ENCODE measurements at places on chromosomes 1 and 21.

DNA sequence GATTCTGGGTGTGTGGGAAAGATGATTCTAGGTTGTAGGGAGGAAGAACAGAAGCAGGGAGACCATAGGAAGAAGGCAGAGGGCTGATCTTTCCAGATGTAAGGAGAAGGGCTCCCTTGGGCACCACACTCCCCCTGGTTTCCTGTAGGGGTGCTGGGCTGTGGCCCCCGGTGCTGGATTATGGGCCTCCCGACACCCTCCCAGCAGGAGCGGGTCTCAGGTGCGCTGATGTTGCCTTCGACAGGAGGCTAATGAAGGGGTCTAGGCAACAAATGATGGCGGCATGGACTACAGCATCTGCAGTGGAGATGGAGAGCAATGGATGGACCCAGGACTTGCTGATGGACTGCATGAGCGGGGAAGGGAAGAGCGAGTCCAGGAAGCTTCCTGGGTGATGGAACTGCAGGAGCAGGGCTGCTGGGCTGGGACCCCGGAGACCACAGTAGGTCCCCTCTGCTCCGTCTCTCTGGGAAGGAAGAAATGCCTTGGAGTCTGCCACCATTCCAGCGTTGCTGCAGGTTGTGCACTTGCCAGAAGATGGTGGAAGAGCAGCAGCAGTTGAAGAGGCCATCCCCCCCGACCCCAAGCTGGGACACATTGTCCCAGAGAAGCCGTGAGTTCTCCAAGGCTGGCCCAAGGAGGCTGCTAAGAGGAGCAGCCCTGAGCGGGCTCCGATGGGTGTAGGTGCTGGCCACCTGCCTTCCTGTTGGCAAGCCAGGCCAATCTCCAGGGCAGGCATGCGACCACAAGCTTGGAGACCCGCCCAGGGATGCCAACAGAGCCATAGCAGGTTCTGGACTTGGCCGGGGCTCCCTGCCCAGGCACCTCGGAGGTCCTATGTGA lies 95.4 kb upstream of the VAMP3 start:
- no peak overlapping the region for H3K27ac ChIP-seq
- no peak overlapping the region for H3K4me3 ChIP-seq
- no peaks in the 10 kb centered on the region for H3K36me3 ChIP-seq

- no peak overlapping the region for H3K4me3 ChIP-seq
- no peaks in the 10 kb centered on the region for H3K4me1 ChIP-seq
- peaks cover 4% of the 10 kb centered on the region for H3K27me3 ChIP-seq
- no peak for DNase-seq
Measured at GRCh38 chr1:107342768-107343167, 201.9 kb downstream of the NTNG1 start.

DNA sequence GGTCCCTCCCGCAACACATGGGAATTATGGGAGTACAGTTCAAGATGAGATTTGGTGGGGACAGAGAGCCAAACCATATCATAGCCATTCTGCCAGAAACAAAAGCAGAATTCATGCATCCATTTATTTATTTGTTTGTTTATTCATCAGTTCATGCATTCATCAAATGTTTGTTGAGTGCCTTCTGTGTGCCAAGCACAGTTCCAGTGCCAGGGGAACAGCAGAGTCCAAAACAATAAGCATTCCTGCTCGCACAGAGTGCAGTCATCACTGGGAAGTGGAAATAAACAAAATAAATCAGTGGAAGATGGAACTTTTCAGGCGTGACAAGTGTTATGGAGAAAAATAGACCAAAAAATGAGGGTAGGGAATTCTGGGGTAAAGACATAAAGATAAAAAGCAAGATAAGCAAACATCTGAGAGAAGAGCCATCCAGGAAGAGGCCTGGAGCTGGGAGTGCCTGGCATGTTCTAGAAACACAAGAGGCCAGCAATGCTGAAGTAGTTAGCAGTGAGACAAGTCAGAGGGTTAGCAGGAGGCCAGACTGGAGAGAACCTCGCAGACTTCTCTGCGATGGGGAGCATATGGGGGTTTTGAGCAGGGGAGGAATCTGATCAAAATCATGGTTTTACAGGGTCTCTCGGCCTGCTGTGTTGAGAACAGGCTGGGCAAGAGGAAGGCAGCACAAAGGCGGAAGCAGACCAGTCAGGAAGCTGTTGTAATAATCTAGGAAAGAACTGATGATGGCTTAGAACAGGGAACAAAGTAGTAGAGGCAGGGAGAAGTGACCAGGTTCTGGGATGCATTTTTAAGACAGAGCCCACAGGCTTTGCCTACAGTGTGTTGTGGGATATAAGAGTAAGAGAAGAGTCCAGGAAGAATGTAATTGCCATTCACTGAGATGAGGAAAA lies 113.2 kb downstream of the GLUL start:
- no peak overlapping the region for H3K4me3 ChIP-seq
- no peaks in the 10 kb centered on the region for H3K4me1 ChIP-seq
- no peak for DNase-seq
- no peak overlapping the region for H3K27ac ChIP-seq
- H3K36me3 ChIP-seq, result no peaks in the 10 kb centered on the region
- peaks cover 5% of the 10 kb centered on the region for H3K27me3 ChIP-seq

DNA sequence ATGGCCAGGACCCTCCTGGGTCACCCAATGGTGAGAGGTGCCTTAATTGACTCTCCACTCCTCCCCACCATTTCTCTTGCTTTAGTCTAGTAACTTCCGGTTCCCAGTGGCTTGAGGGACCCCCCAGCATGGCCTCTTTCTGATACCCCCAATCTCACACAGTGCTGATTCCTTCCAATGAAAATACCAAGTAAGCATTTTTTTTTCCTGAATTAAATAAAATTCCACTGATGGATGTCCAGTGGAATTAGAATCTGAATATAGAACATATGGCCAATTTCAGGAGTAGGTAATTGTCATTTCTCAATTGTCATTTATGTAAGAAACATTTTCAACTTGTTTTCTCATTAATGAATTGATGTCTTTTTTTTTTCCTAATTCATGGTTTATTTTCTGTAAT lies 9.5 kb downstream of the NOS1AP start:
- H3K27me3 ChIP-seq, result peaks cover 28% of the 10 kb centered on the region
- H3K4me3 ChIP-seq, result no peak overlapping the region
- H3K36me3 ChIP-seq, result no peaks in the 10 kb centered on the region
- no peak overlapping the region for H3K27ac ChIP-seq
- H3K4me1 ChIP-seq, result no peaks in the 10 kb centered on the region

DNA sequence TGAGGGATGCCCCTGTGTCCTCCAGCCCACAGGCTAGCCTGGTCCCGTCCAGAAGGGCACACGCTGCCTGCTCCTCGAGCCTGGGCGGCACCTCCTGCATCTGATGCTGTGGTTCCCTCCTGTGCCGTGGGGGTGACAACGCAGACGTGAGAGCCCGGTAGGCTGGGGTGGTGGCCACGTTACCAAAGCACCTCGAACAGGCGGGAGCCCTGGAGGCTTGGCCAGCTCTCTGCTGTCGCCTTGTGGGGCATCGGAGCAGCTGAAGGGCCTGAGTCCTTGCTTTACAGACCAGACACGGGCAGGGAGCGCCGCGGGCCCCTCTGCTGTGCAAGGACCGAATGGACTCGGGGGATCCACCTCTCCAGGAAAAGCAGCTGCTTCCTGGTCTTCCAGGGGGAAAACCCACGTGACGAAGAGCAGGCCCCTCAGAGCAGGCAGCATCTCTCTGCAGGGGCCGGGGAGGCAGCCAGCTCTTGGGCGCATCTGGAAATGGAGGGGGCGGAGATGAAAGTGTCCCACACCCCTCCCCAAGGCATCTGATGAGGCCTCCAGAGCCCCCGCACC lies 133.3 kb downstream of the NPHP4 start:
- no peaks in the 10 kb centered on the region for H3K4me1 ChIP-seq
- no peak overlapping the region for H3K27ac ChIP-seq
- DNase-seq, result no peak

Measured in activated T-helper 1 cell treated with anti-CD3 and anti-CD28 coated beads, Interleukin-12 subunit alpha, Interleukin-12 subunit beta, Interleukin-2, Interleukin-4 antibody, amounts not matched to agents 30 ng/mL and 10 ng/mL and 1 ng/mL, durations not matched to agents 14 hours and 24 hours and 36 hours (primary cell).